ENCODE measurements at places on chromosomes 16 and 17.
A peak's percentile ranks its signal among the peaks of the same experiment; 100 is the strongest.

GRCh38 chr17:77127735-77128361 lies 12.9 kb upstream of the SEC14L1 start:
- no peak for DNase-seq

DNA sequence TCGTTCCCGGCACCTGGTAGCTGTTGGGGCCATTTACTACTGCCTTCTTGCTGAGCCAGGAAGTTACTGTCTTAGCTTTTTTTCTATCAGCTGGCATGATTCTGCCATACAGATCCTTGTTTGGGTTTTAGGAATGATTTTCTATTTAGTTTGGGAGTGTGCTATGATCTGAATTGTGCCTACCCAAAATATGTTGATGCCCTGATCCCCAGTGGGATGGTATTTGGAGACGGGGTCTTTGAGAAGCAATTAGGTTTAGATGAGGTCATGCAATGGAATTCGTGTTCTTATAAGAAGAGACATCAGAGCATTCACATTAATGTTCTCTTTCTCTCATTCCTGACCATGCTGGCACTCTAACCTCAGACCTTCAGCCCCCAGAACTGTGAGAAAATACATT lies 59.4 kb upstream of the HS3ST2 start:
- DNase-seq = no peak

- no peak for DNase-seq
Observed at GRCh38 chr16:67112591-67113399, 3.1 kb downstream of the PHAF1 start.

GRCh38 chr17:74639704-74640151 lies 16.2 kb upstream of the CD300E start:
- no peak for DNase-seq

GRCh38 chr16:61544165-61544564 lies 492.1 kb downstream of the CDH8 start:
- no peak for DNase-seq

DNA sequence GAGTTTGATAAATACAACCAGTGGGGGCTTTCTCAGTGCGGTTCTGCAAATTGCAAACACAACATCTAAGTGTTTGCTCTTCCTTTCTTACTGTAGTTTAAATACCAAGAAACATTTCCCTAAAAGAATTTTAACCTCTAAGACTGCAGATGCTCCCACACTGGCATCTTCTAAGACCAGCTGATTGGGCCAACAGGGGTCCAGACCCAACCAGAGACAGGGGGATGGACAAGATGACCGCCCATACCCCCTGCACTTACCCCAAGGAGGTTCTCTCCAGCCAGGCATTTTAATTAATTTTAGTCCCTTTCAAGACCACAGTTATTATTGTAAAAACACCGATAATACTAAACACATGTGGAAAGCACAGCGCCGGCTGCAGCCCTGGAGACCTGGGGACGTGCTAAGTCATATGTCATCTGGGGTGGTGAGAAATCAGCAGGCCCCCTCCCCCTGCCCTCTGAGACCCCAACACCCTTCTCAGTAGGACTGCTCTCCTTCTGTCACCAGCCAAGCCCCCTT lies 242.3 kb downstream of the SOX9 start:
- no peak for DNase-seq

DNA sequence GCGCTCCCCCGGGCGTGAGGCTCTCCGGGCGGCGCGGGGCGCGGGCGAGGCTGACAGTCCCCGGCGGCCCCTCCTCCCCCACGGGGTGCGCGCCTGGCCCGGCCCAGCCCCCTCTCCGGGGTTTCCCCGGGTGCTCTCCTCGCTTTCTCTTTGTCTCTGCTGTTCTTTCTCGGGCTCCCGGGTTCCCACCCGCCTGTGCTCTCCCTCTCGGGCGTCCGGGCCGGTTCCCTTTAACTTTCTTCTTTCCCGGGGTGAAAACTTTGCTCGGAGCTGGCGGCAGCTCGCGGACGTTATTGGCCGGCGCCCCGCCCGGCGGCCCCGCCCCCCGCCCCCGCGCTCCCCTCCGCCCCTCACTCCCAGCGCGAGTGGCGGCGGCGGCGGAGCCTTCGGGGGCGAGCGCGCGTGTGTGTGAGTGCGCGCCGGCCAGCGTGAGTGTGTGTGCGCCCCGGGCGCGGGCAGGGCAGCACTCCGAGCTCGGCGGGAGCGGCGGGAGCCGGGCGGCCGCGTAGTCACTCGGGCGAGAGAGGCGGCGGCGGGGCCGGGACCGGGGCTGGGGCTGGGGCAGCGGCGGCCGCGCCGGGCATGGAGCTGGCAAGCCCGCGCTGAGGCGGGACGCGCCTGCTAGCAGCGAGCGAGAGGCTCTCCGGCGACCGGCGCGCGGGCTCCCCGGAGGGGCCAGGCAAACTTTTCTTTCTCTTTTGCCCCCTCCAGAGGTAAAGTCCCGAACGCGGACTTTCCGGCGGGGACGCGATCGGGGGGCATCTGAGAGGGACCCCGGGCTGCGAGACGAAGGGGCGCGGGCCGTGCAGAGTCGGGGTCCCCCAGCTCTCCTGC lies at the start of gene NTN1:
TSS of gene NTN1 (plus strand) at position 353 of the 834 bp plus-strand sequence. CDS start 864 bp downstream, outside the sequence.
- peak; percentile 77 for DNase-seq

- DNase-seq = peak; percentile 62
Observed at GRCh38 chr17:9522074-9522473, 53.5 kb downstream of the STX8 start.

DNA sequence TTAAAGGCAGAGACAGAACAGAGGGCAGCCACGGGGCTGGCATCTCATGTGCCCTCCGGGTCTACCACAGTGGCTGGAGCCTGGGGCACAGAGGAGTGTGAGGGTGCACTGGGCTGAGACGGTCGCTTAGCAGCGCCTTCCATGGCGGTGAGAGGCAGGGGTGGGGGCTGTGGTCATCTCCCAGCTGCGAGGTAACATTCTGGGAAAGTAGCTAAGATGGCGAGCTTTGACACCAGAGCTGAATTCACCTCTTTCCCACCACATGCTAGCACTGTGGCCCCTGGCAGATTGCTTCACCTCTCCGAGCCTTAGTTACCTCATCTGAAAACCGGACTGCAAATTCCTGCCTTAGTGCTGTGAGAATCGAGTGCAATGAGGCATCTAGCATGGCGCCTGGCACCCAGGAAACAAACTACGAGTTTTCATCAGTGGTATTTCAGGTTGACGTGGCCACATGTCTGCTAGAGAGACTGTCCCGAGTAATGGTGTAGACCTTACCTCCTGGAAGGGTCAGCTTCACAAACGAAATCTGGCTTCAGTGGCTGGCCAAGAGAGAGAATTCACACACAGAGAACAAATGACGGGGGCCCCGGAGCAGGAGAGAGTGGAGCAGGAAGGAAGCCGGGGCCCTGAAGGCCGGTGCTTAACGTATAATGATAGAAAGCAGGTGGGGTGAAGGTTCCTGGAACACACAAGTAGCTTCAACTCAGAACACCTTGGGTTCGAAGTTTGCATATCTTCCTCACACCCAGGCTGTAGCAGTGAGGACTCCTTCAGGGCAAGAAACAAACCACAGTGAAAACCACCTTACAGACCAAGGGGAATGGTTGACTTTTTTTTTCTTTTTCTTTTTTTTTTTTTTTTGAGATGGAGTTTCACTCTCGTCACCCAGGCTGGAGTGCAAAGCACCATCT lies 63.9 kb upstream of the RPH3AL start:
- no peak for DNase-seq

DNA sequence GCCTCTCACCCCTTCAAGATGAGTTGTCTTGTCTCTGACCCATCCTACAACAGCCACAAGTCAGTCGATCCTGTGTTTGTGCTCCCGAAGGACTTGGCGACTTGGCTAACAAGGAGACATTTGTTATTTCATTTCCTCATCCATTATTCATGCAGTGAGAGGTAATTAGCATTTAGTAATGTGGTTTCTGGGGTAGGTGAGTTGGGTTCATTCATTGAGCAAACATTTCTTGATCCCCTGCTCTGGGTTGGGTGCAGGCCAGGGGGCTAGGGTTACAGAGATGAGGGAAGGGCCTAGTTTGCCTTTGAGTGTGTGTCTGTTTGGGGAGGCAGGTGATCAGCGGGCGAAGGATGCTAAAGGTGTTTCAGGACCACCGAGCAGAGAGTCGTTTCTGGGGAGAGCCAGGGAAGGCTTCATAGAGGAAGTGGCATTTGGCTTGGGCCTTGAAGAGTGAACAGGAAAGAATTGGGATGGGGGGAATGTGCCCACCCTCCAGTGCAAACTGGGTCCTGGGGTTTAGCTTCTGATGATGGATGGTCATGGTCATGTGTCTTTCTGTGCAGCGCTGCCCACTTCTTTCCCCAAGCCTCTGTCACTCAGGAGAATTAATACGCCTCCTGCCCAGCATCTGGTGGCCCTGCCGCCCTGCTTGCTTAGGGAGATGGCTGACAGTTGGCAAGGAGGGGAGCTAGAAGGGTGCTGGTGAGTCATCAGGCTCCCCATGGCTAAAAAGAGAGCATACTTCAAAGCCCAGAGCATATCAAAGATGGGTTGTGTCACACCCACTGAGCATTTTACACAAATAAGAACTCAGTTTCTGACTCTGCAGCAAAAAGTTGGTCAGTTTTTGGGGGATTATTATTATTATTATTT lies 38.5 kb downstream of the MSI2 start:
- no peak for DNase-seq

DNA sequence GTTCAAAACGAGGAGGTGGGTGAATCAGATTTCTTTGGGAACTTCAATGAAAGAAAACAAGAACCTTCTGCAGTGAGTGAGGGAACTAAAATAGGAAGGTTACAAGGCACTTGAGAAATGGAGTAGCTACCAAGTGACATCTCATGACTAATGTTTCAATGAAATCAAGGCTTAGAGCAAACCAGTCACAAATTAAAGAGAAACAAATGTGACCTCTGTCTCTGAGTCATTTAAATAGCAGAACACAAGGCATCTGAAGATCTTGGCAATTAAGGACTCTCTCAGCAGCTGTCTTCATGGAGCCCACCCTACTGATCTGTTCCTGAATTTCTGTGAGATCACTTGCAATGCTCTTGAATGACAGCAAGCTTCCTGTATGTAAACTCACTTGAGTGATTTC lies 109.5 kb downstream of the CDH11 start:
- no peak for DNase-seq

DNA sequence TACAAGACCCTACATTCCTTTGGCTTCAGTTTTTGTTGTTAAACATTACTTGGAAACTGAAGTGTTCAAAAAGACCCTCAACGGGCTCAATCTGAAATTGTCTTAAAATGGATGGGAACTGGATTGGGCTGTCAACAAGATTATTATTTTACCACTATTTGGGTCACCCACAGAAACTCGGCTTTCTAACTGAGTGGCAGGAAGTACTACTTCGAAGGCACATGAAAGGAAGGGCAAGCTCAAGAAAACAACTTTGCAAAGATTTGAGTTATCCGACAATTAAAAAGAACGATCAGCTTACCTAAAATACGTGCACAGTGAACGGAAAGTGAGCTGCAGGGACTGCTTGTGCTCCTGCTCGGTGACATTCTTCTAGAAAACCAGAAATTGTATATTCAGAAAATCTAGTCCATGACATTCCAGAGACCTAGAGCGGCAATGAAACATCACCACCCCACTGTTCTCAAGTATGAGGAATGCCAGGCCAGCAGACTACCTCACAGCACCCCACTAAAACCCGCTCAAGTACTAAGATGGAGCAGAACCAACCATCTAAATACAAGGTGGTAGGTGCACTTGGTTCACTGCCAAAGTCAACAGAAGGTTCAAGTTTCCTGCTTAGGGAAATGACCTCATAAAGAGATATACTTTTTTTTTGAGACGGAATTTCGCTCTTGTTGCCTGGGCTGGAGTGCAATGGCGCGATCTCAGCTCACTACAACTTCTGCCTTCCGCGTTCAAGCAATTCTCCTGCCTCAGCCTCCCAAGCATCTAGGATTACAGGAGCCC lies 60.5 kb downstream of the ZZEF1 start:
- DNase-seq = no peak

DNA sequence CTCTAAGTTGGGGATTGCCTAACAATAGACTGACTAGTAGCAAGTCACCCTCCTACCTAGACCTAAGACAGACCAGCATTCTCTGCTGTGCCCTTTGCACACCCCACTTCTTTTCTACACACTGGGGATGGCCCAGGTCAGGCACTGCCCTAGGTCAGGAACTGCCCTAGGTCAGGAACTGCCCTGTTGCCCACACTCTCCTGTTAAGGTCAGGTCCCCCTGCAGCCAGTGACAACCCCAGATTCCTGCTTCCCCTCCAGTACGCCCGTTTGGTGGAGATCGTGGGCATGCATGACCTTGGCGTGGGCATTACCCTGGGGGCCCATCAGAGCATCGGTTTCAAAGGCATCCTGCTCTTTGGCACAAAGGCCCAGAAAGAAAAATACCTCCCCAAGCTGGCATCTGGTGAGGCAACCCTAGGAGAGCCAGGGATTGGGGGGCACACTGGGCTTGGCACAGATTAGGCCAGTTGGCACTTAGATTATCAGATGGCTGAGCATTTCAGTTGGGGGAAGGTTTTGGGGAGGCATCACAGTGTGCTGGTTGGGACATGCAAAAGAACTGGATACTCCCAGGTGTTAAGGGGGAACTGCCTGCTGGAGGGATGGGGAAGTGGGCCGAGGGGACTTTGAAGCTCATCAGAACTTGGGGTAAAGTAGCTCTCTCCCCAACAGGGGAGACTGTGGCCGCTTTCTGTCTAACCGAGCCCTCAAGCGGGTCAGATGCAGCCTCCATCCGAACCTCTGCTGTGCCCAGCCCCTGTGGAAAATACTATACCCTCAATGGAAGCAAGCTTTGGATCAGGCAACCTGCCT lies 1.7 kb downstream of the ACADVL start:
- DNase-seq = no peak

DNA sequence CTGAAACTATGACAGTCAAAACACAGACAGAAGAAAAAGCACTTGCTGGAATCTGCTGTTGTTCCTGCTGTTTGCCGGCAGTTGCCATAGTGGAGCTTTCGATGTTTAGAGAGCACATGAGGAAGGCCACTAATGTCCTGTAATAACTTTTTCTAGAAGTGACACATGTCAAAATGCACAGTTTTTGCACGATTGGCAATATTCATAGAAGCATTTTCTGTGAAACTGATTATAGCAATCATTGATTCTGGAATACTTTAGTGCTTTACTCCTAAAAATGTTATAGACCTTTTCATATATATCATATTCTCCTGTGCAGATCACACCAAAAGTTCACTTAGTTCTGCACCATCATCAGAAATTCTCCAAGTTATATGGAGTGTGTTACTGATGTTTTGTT lies 407.0 kb upstream of the SOX9 start:
- DNase-seq = no peak

- DNase-seq = no peak
Observed at GRCh38 chr17:16199093-16199492, 16.2 kb downstream of the NCOR1 start.

DNA sequence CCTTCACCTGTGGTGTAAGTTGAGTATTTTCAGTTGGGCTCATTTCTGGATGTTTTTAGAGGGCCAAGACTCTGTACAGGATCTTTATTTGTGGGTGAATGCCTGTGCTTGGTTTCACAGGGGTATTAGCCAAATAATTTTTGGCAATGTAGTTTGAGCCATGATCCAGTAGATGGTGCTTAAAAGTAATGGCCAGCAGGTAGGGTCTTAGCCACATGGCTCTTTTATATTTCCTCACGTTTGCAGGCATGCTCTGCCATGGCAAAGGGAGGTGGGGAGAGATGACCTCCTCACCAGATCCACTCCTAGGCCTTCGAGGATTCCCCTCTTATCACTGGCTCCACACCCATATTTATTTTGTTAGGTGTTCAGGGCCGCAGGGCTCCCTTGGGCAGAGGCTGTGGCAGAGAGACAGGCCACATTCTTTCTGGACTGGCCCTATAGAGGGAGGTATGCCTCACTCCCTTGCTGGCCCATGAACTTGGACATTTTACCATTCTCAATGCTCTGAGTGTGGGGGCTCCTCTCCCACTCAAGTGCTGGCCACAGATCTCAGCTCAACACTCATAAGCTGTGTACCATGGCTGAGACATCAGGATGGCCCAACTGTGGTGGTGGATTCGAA lies 417.1 kb downstream of the XYLT1 start:
- no peak for DNase-seq

GRCh38 chr17:44216173-44216572 lies 3.3 kb downstream of the UBTF start:
- no peak for DNase-seq

Data from hepatocyte (in vitro differentiated cells).